ENCODE measurements at places on chromosomes 4 and X.

DNA sequence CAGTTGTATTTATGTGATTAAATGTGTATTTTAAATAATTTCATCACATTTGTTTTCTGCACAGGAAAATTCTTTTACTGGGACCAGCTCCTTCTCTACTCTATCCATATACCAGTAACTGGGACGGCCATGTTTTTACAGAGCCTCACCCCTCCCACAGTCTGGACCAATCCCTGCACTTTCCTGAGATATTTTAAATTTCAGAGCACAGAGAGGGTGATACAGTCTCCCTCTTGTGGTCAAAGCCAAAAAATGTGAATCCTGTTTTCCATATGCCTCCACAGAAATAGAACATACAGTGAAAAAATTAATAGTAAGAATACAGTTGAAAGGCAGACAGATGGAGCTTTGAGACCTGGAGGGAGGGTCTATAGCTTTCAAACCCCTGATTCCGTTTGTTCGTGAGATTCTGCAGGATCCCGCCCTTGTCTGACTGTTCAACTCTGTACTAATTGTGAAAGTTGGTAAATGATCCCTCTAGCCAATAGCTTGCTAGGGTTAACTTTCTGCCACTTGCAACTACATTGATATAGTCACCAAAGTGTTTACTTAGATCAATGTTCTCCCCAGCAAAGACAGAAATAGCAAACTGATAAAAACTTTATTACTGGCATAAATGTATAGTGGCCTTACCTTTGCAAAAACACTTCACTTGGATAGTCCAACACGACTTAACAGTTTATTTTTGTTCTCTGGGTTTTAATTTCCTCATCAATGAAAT, 172.2 kb downstream of the PPARGC1A start:
- no peak for DNase-seq

- DNase-seq: no peak
These were observed 60.6 kb upstream of the CFAP47 start for GRCh38 chrX:35858906-35859305.

DNA sequence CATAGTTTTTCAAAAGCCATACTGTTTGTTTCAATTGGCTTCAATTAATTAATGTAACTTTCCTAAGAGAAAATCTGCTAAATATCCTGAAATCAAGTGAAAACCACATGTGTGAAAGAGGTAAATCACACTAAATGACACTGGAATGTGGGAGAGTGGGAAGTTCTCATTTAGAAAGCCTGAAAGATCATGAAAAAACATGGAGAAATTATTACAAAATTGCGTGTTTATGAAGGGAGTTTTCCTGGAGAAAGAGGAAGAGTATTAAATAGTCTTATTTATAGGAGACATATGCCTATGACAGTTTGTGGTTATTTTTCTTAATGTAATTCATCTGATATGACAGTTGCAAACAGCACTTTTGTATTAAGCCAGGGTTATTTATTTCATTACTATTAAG, 183.7 kb downstream of the DKK2 start:
- no peak for DNase-seq

GRCh38 chrX:109632906-109633504, 8.0 kb upstream of the KCNE5 start:
- DNase-seq: no peak

- DNase-seq: no peak
These were observed 45.4 kb downstream of the UGT2A3 start for GRCh38 chr4:68905939-68906779.

GRCh38 chr4:127261476-127261875, 371.3 kb upstream of the INTU start:
- DNase-seq: no peak

- DNase-seq: no peak
These were observed 164.8 kb upstream of the EMCN start for GRCh38 chr4:100682477-100683218.

GRCh38 chrX:154374313-154375155, at the start of gene FLNA:
TSS of gene FLNA (minus strand) at chrX:154374634. CDS start at chrX:154371245, 3,389 bp downstream.
- no peak for DNase-seq

DNA sequence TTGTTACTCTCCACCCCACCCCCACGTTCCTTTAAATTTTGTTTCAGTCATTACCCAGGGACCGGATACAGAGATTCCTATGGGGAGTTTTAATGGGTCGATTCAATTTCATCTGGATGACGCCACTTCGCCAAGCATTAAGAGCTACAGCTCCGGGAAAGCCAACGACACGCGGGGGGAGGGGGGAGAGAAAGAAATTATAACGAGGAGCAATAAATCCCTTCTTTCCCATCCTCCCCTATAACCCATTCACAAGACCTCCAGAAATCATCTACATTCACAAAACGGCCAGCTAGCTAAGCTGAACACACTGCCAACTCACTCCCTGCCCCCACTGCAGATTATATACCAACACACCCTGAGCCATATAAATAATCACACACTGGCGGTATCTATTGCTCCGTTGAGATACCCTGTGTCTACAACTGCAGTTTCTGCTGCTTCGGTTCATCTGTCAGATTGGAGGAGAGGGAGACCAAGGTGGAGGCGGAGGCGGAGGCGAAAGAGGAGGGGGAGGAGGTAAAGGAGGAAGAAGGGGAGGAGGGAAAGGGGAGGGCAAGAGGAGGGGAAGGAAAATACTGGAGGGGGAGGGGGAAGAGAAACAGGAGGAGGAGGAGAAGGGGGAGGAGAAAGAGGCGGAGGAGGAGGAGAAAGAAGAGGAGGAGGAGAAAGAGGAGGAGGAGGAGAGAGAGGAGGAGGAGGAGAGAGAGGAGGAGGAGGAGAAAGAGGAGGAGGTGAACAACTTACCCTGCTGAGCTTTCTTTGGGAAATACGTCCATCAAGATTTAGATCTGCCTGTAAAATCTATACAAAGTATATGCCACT, 113.9 kb upstream of the VAMP7 start:
- DNase-seq: no peak

DNA sequence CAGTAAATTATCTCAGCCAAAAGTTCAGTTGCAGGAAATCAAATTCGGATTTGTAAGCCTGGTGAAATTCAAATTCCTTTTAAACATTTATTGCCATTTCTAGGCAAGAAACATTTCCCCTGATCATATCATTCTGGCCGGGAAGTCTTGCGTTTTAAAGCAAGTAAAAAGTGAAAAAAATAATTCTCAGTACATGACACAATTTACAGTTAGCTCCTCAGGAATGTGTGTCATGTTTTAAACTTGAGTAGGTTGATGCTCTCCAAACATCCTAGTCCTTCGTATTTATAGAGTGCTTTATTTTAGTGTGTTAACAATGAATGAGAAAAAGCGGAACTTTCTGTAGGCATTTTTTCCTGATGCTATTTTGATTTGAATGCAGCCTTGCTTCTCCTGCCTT, 158.3 kb upstream of the SCML1 start:
- DNase-seq: no peak

- no peak for DNase-seq
These were observed 115.1 kb upstream of the PNPLA4 start for GRCh38 chrX:8042304-8042703.

GRCh38 chr4:47717188-47717587, 120.7 kb downstream of the CORIN start:
- DNase-seq: no peak

DNA sequence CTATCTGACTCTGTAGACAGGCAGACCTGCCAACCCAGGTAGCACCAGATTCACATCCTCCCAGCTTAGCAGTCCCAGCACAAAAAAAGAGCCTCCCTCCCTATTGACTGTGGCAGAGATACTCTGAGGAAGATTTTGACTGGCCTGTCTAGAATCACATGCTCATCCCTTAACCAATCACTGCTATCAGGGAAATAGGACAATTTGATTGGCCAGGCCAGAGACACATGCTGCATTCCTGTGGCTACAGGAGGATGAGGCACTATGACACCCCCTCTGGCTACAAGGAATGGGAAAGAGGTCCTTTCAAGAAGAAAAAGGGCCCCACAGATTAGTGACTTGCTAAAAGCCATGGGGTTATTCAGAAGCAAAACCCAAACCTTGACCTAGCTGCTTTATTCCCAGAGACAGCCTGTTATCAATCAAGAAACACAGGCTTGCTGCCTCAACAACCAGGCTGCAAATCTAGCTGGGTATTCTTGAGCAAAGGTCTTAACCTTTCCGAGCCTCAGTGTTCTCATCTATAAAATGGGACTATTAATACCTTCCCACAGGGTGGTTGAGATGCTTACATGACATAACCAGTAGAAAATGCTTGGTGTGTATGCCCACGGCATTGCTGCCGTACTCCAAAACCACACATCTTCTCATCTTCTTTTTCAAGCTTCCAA, 147.6 kb downstream of the BCOR start:
- no peak for DNase-seq

DNA sequence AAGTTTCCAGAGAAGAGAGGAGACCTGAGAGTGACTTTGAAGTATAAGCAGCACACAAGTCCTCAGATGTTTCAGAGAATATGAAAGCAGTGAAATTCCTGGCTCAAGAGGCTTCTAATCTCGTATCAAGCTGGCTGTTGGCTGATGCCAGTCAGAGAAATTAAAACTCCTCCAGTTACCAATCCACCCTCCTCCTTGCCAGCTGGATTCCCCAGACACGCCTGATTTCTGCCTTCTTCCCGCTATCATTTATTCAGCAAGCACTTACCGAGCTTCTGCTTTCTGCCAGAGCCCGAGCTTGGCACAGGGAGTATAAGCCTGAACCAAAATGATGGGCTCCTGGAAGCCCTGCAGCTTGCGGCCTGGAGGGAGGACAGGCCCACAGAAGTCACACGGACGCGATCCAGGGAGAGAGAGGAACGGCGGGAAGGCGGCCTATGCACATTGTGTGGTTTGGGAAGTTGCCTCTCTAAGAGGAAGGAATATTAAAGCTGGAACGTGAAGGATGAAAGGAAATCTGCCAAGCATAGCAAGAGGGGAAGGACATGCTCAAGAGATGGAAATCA, 102.4 kb upstream of the TBL1X start:
- DNase-seq: no peak

GRCh38 chr4:183832776-183833450, 72.2 kb upstream of the STOX2 start:
- DNase-seq: no peak

GRCh38 chr4:55503169-55503568, 43.5 kb downstream of the CLOCK start:
- no peak for DNase-seq

GRCh38 chr4:149961876-149962597, 116.2 kb upstream of the DCLK2 start:
- no peak for DNase-seq

DNA sequence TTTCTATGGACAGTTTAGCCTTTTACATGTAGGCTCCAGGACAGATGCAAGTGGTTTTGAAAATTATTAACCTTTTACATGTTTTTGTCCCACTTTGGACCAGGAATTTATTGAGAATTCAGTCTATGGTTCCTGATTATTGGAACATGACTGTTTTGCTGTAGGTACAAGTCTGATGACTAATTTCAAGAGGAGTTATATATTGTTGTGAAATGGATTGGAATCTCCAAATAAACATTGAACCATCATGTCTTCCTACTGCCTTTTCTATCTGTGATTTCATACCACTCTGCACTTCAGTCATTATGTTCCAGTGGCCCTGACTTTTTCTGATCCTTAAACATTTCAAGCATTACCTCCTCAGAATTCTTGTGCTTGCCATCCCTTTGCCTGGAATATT, 35.9 kb downstream of the TBC1D19 start:
- DNase-seq: no peak

- no peak for DNase-seq
These were observed 151.1 kb upstream of the BCOR start for GRCh38 chrX:40248822-40249221.

GRCh38 chr4:3807311-3807710, 41.1 kb downstream of the ADRA2C start:
- no peak for DNase-seq

- DNase-seq: no peak
These were observed 330.4 kb downstream of the GBA3 start for GRCh38 chr4:23023121-23023520.

- no peak for DNase-seq
These were observed 583.7 kb downstream of the TRIML1 start for GRCh38 chr4:188722911-188723310.

- DNase-seq: no peak
These were observed 107.6 kb downstream of the CDS1 start for GRCh38 chr4:84690481-84690880.

DNA sequence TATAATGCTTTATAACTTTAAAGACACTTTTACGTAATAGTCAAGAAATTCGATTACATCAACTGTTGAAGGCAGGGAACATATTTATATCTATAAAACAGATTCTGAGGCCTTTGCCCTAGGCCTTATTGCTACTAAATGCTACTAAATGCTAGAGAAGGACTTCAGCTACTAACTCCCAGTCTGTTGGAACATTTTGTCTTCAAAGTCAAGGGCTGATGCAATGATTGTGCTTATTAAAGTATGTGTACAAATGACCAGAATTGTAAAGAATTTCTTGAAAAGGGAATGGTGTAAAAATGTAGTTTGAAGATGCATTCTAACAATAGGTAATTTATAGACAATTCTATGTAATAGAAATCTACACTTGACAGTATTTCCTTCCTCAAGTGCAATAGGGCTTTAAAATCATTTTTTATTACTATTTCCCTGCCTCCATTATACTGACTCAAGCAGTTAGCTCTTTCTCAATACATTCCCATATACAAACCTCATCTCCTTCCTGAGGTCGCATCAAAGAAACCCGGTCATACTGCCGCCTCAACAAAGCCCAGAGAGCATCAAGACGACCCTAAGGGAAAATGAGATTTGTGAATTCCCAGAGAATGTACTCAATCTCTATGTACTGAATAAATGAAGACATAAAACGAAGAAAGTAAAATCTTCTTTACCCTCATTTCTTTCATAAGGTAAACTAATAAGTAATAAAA, 95.7 kb downstream of the ANTXR2 start:
- no peak for DNase-seq

DNA sequence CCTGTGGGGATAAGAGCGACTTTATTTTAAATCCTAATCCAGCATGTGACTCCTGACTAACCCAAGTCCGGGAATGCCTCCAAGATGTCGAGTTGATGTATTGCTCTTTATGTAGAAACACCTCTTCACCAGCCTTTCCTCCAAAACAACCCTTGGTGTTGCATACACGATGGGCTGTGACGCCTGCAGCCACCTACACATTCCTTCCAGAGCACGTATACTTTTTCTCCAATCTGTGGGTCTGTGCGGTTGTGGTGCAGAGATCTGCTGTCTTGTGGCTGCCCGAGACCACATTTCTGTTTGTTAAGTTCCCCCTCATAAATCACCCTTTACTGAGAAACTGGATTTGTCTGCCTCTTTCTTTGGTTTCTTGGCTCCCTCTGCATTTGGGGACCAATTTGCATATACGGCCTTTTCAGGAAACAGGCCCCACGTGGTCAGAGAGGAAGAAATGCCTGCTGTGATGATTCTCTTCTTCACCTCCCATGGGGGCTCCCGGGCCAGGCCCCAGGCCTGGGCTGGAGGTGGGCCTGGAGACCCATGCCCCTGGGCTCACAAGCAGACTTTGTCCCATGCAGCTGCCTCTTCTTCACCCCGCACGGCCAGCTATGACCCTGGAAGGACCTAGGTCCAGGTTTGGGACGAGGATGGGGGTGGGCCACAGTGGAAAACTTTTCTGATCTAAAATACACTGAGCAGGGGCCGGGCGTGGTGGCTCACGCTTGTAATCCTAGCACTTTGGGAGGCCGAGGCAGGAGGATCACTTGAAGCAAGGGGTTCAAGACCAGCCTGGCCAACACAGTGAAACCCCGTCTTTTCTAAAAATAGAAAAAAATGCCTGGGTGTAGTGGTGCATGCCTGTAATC, 21.4 kb upstream of the AFAP1 start:
- DNase-seq: no peak
